GM12892 (cell line): ENCODE measurements at places on chromosomes 7 and 10.

- DNase-seq: no peak
These were observed 9.9 kb upstream of the CTNNA3 start for GRCh38 chr10:67705921-67706320.

DNA sequence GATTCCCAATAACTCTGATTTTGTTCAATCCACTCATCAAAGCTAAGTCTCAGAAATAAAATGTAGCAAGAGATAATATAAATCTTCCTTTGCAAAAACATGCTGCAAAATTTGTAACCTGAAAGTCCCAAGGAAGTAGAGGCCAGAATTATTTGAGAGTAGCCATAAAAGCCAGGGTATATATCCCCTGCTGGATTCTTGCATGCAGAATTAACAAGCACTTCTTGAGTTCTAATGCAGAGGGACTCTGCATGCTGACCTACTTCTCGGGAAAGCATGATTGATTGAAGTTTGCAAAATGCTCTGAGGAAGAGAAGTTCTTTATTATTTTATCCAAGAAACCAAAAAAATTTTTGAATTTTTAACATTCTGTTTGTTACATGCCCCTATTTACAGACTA is 121.6 kb downstream of the THSD7A start:
- DNase-seq: no peak

DNA sequence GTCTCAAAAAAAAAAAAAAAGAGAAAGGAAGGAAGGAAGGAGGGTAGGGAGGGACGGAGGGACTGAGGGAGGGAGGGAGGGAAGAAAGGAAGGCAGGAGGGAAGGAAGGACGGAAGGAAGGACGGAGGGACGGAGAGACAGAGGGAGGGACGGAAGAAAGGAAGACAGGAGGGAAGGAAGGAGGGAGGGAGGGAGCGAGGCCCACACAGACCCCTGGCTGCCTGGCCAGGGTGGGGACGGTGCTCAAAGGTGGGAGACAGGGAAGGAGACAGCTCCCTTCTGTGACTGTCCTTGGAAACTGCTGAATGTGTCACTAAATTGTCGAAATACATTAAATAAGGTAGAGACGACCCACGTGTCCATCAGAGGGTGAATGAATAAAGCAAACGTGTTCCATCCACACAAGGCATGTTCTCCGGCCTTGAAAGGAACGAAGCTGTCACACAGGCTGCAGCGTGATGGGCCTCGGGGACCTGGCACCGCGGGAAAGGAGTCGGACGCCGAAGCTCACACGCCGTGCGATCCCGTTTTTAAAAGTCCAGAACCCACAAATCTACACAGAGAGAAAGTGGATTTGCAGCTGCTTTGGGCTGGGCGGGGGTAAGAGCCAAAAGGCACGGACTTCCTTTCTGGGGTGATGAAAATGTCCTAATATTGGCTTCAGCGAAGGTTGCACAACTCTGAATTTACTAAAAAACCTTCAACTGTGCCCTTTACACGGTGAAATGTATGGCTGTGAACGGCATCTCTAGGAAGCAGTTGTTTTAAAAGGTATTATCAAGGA is 23.3 kb downstream of the ADAP1 start:
- DNase-seq: no peak

DNA sequence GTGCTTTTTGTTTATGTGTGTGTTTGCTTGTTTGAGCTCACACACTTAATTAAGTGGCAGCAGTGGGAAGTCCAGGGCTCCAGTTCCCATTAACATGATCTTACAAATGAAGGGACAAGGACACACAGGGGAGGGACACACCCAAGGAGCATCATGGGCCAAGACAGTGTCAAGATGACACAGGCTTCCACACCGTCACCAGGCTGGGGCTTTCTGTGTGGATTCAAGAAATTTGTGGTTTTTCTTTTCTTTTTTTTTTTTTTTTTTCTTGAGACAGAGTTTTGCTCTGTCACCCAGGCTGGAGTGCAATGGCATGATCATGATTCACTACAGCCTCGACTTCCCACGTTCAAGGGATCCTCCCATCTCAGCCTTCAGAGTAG is 173.6 kb downstream of the KIAA1217 start:
- DNase-seq: no peak

DNA sequence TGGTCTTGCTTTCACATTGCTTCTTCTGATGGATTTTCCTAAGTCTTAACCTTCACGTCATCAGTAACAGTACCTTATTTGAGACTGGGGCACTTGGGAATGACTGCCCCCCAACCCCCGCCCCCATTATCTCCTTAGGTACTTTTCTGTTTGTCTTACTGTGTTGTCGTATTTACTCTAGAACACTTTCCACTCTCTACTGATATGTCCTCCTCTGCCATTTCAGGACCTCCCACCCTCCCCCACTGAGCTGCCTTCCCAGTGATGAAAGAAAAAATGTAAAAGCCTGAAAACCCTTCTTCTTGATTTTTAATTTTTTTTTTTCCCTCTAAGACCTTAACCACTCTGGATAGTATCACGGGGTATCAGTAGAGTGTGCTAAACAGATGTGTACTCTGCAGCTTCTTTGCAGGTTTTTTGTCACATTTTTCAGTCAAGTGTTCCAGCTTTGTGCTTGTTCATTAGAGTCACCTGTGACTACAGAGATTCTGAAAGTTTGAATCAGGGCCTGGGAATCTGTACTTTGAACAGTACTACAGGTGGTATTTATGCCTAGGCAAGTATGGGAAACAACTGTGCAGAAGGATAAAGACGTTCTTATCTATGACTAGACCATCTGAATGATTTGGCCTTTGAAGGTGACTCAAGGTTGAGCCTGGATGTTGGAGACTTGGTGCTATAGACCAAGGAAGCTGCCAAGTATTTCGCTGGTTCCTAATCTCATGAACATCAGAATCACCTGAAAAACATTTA is 8.3 kb downstream of the CALU start:
- DNase-seq: no peak

- DNase-seq: no peak
These were observed 132.6 kb upstream of the ZEB1 start for GRCh38 chr10:31186225-31187000.
